Esophagus squamous epithelium (tissue), 5 donors: ENCODE measurements at places on chromosomes 13 and 19. TPM values are rescaled to one million over a fixed set of nuclear protein-coding genes. Genes with fewer than 3 reads are reported as not detected.

DNA sequence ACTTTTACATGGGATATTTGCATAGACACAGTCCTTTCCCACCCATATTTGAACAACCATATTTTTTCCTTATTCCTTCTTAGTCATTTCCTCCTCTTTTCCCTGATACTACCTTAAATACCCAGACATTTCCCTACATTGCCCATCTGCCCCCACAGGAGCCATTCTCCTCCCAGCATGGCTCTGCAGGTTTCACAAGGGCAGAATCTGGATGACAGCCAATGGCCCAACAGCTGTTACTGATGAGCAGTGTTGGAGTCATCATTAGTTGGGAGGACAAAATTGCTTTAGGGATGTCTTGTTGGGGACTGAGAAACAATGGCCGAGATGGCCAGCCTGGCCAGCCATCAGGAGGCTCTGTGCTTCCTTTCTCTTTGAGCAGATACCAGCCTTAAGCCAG, 209.5 kb downstream of the KLF5 start:
- no peak overlapping the region for H3K4me3 ChIP-seq
- no peak for DNase-seq
- H3K27me3 ChIP-seq, result no peaks in the 10 kb centered on the region
- peaks cover 3% of the 10 kb centered on the region for H3K4me1 ChIP-seq
- no peaks in the 10 kb centered on the region for H3K36me3 ChIP-seq

DNA sequence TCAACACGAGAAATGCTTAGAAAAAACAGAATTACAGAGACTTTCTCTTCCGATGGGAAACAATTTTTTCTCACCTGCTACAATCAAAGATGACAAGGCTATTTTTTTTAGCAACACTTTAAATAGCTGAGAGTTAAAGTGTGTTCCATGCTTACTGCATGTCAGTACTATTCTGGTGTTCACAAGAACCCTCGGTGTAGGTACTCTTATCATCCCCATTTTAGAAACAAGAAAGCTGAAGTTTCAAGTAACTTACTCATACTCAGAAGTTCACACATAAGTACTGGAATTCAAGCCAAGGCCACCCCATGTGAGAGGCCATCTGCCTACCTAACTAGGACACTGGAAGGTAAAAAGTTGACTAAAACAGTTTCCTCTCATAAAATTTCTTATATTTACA, 9.0 kb upstream of the TNFRSF19 start:
- no peak overlapping the region for H3K27ac ChIP-seq
- H3K36me3 ChIP-seq, result no peaks in the 10 kb centered on the region
- H3K4me3 ChIP-seq, result no peak overlapping the region
- no peaks in the 10 kb centered on the region for H3K27me3 ChIP-seq
- no peak for DNase-seq

DNA sequence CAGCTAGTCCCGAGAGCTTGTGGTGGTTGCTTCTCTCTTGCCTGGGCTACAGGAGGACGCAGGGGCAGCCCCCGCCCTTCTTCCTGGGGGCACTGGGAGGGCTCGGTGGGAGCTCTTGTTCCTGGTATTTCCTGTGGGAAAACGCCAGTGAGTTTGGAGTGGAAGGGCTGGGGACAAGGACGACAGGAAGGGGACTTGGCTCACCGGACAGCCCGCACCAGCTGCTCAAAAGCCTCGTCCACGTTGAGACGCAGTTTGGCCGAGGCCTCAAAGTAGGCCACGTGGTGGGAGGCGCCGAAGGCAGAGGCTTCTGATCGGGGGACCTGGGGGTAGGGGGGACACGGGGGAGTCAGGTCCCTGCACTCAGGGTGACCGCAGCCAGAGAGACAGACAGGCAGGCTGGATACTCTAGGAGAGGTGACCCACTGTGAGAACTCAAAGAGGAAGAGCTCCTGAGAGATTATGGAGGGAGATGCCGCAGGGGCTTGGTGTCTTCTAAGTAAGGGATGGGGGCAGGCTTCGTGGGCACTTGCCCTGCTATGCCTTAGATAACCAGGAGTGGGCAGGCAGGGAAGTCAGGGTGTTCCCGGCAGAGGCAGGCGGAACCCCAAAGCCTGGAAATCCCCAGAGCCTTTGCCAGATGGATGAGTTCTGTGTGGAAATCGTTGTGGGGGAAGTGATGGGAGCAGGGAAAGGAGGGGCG, 4.3 kb downstream of the RRAS start:
- H3K36me3 ChIP-seq, result no peaks in the 10 kb centered on the region
- no peak for DNase-seq
- no peak overlapping the region for H3K4me3 ChIP-seq
- peaks cover 41% of the 10 kb centered on the region for H3K4me1 ChIP-seq
- H3K27me3 ChIP-seq, result no peaks in the 10 kb centered on the region
- H3K27ac ChIP-seq, result peak overlapping the region; percentile 61

- H3K27ac ChIP-seq, result no peak overlapping the region
- H3K36me3 ChIP-seq, result no peaks in the 10 kb centered on the region
- no peak for DNase-seq
- peaks cover 70% of the 10 kb centered on the region for H3K4me1 ChIP-seq
- H3K4me3 ChIP-seq, result no peak overlapping the region
Observed at GRCh38 chr13:78604782-78605611, 1.6 kb upstream of the POU4F1 start.

DNA sequence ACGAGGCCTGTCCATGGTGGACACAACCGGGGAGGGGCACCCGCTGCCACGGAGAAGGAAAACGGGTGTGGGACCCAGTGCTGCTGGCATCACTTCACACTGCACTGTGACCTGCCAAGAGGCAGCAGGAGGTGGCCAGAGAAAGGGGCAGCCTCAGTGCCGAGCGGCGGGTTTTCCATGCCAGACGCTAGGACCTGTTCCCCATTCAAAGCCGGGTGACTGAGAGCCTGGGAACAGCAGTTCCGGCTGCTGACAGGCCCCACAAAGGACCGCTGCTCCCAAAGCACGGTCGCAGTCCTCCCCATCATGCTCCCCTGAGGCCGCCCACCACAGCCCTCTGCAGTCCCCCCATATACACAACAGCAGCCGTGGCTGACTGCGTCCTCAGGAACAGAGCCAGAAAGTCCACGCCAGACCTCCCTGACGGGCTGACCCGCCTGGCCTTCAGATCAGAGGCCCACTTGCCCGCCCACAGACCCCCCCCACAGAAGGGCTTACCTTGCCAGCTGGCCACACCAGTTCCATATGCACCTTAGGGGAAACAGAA, 5.4 kb downstream of the AKAP8 start:
- H3K4me1 ChIP-seq, result peaks cover 56% of the 10 kb centered on the region
- H3K27ac ChIP-seq, result peak overlapping the region; percentile 44
- no peak for DNase-seq
- no peak overlapping the region for H3K4me3 ChIP-seq
- peaks cover 57% of the 10 kb centered on the region for H3K36me3 ChIP-seq
- H3K27me3 ChIP-seq, result no peaks in the 10 kb centered on the region

GRCh38 chr19:1438035-1438932, at the start of gene RPS15:
Gene RPS15 (plus strand): TSS chr19:1438396. CDS start chr19:1438426, 30 bp downstream.
- no peaks in the 10 kb centered on the region for H3K27me3 ChIP-seq
- peaks cover 27% of the 10 kb centered on the region for H3K4me1 ChIP-seq
- peak within 1 kb of the TSS; percentile 94 for H3K27ac ChIP-seq
- DNase-seq, result peak; percentile 49

DNA sequence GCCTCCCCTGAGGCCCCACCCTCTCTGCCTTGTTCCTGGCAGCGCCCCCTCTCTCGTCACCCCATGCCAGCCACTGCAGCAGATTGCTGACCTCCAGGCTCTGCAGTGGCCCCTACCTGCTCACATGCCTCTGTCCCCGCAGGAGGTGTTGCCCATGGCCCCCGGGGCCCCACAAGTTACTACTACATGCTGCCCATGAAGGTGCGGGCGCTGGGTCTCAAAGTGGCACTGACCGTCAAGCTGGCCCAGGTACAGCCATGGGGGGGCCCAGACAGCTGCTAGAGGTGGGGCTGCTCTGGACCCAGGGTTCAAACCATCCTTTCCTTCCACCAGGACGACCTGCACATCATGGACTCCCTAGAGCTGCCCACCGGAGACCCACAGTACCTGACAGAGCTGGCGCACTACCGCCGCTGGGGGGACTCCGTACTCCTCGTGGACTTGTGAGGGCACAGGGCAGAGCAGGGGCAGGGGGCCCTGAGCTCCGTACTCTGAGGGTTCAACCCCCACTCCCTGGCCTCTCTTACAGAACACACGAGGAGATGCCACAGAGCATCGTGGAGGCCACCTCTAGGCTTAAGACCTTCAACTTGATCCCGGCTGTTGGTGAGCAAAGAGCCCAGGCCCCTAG, 6.2 kb downstream of the MRPL4 start:
- no peak overlapping the region for H3K27ac ChIP-seq
- no peak overlapping the region for H3K4me3 ChIP-seq
- peaks cover 62% of the 10 kb centered on the region for H3K36me3 ChIP-seq
- no peak for DNase-seq
- peaks cover 13% of the 10 kb centered on the region for H3K4me1 ChIP-seq
- H3K27me3 ChIP-seq, result no peaks in the 10 kb centered on the region

GRCh38 chr13:105841286-105841685, 694.2 kb downstream of the EFNB2 start:
- no peak for DNase-seq
- H3K36me3 ChIP-seq, result no peaks in the 10 kb centered on the region
- H3K4me1 ChIP-seq, result peaks cover 5% of the 10 kb centered on the region
- H3K4me3 ChIP-seq, result no peak overlapping the region

- no peak overlapping the region for H3K27ac ChIP-seq
- DNase-seq, result no peak
- H3K27me3 ChIP-seq, result no peaks in the 10 kb centered on the region
- H3K4me3 ChIP-seq, result no peak overlapping the region
- no peaks in the 10 kb centered on the region for H3K4me1 ChIP-seq
Observed at GRCh38 chr13:108551674-108552073, 77.7 kb upstream of the MYO16 start.

GRCh38 chr19:17402982-17403855, 2.2 kb downstream of the BST2 start:
- no peaks in the 10 kb centered on the region for H3K36me3 ChIP-seq
- H3K4me1 ChIP-seq, result peaks cover 23% of the 10 kb centered on the region
- H3K27ac ChIP-seq, result peak overlapping the region; percentile 88
- H3K4me3 ChIP-seq, result no peak overlapping the region
- DNase-seq, result no peak

DNA sequence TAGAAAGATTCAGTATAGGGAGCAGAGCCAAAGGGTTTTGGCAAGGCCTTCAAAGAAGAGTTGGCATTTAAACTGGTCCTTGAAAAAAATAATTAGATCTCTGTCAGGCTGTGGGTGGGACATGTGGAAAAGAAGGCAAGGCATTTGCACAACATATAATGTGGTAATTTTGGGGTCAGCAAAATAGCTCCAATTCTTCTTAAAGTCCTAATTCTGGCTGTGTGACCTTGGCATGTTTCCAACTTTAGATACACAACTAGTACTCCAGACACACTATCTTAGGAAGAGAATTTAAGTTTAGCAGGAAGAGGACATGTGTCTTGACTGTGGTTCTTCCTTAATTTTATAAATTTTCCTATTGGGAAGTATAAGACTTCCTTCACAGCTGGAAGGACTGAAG, 206.3 kb downstream of the PCDH17 start:
- H3K4me1 ChIP-seq, result no peaks in the 10 kb centered on the region
- no peaks in the 10 kb centered on the region for H3K36me3 ChIP-seq
- no peak overlapping the region for H3K27ac ChIP-seq
- no peaks in the 10 kb centered on the region for H3K27me3 ChIP-seq
- no peak for DNase-seq

DNA sequence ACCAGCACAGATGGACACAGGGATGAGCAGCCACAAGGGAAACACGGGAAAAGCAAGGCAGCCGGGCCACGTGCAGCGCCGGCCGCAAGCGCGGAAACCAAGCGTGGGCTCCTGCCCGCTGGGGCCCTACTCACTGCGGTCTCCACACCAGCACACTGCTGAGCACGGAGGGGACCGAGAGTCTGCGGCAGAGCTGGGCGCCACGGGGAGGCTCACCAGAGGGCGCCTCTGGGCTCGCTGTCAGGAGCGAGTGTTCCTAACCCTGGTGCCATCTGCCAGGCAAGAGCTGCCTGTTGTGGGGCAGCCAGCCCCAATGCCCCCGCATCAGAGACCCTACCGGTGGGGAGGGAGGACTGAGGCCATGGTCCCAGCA, 26.5 kb downstream of the MPND start:
- H3K4me1 ChIP-seq, result peaks cover 63% of the 10 kb centered on the region
- DNase-seq, result no peak
- H3K4me3 ChIP-seq, result peak overlapping the region; percentile 37

GRCh38 chr13:20442375-20442774, 83.3 kb downstream of the CRYL1 start:
- H3K27me3 ChIP-seq, result no peaks in the 10 kb centered on the region
- no peak for DNase-seq
- peak overlapping the region; percentile 73 for H3K27ac ChIP-seq
- H3K36me3 ChIP-seq, result no peaks in the 10 kb centered on the region
- peaks cover 3% of the 10 kb centered on the region for H3K4me1 ChIP-seq

GRCh38 chr13:63381078-63381859, 1965.6 kb upstream of the PCDH20 start:
- no peaks in the 10 kb centered on the region for H3K27me3 ChIP-seq
- H3K4me3 ChIP-seq, result no peak overlapping the region
- H3K27ac ChIP-seq, result no peak overlapping the region

DNA sequence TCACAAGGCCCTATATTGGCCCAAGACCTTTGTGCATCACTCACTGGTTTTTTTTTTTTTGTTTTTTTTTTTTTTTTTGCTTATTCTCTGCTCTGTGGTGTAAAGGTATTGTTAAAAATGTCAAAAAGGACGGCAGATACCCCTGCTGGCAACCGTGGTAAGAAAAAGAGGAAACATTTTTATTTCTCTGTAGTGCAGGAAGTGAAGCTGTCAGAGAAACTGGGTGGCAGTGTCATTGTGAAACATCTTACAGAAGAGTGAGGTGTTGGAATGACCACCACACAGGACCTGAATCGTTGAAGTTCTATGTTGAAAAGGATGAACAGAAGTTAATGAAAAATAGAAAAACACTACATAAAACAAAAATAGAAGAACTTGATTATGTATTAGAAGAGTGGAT, 346.4 kb downstream of the FGF9 start:
- no peak overlapping the region for H3K27ac ChIP-seq
- no peak overlapping the region for H3K4me3 ChIP-seq
- peaks cover 4% of the 10 kb centered on the region for H3K4me1 ChIP-seq
- no peaks in the 10 kb centered on the region for H3K27me3 ChIP-seq
- H3K36me3 ChIP-seq, result no peaks in the 10 kb centered on the region

GRCh38 chr13:32164622-32165268, 133.2 kb downstream of the FRY start:
- H3K27me3 ChIP-seq, result no peaks in the 10 kb centered on the region
- DNase-seq, result no peak
- H3K27ac ChIP-seq, result no peak overlapping the region
- H3K4me3 ChIP-seq, result no peak overlapping the region

The PRKCG gene
- not detected for total RNA-seq

The ZNF429 gene
- total RNA-seq, result 3.4 TPM

The ZNF888 gene
- total RNA-seq, result 2.6 TPM

The NLRP12 gene
- total RNA-seq, result 0.19 TPM

The IL12RB1 gene
- total RNA-seq, result 2.3 TPM

The GRIN2D gene
- total RNA-seq, result 0.11 TPM

The TTC9B gene
- not detected for total RNA-seq

The FGF22 gene
- not detected for total RNA-seq

The ERVK3-1 gene
- total RNA-seq, result 34.5 TPM
